ENCODE measurements at places on chromosomes 13 and 19.

- H3K4me3 ChIP-seq = no peak overlapping the region
- no peak overlapping the region for H3K27ac ChIP-seq
- no peak for DNase-seq
- H3K27me3 ChIP-seq = no peaks in the 10 kb centered on the region
- no peaks in the 10 kb centered on the region for H3K4me1 ChIP-seq
- peaks cover 34% of the 10 kb centered on the region for H3K36me3 ChIP-seq
These were observed 24.9 kb downstream of the MICOS13 start for GRCh38 chr19:5655412-5655811.

DNA sequence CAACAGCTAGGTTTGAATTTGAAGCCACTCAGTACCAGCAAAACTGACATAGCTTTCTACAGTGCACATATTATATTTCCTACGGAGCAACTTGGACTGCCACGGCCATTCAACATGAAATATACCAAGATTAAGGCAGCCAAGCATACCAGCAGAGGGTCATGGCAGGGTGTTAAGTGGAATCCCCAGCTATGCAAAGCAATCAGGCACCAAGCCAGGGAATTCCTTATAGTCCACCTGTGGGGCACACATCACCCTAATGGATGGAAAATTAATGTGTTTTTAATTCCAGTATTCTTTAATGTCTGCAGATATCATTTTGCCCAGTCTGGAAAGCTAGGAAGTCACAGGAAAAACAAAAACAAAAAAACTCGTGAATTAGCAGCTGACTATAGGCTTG is 1190.3 kb downstream of the EFNB2 start:
- H3K4me1 ChIP-seq = peaks cover 11% of the 10 kb centered on the region
- no peaks in the 10 kb centered on the region for H3K36me3 ChIP-seq
- H3K27me3 ChIP-seq = no peaks in the 10 kb centered on the region
- no peak for DNase-seq

DNA sequence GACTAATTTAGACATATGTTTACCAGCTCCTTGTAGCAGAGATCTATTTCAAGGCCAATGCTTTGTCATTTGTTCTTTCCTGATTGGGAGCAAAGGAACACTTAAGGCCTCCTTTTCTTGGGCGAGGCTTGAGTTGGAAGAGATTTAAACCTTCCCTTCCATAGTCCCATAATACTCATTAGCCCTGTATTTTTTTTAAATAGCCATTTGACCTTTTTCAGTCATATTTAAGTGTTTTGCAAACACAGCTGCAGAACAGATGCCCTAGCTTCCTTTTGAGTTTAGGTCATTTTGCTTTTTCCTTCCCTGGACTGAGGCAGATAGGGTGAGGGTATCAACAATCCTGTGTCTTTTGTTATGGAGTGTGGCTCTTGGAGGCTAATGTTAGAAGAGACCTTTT is 198.3 kb downstream of the NBEA start:
- H3K4me1 ChIP-seq = no peaks in the 10 kb centered on the region
- no peaks in the 10 kb centered on the region for H3K27me3 ChIP-seq
- peaks cover 4% of the 10 kb centered on the region for H3K36me3 ChIP-seq
- H3K4me3 ChIP-seq = no peak overlapping the region
- H3K27ac ChIP-seq = no peak overlapping the region

DNA sequence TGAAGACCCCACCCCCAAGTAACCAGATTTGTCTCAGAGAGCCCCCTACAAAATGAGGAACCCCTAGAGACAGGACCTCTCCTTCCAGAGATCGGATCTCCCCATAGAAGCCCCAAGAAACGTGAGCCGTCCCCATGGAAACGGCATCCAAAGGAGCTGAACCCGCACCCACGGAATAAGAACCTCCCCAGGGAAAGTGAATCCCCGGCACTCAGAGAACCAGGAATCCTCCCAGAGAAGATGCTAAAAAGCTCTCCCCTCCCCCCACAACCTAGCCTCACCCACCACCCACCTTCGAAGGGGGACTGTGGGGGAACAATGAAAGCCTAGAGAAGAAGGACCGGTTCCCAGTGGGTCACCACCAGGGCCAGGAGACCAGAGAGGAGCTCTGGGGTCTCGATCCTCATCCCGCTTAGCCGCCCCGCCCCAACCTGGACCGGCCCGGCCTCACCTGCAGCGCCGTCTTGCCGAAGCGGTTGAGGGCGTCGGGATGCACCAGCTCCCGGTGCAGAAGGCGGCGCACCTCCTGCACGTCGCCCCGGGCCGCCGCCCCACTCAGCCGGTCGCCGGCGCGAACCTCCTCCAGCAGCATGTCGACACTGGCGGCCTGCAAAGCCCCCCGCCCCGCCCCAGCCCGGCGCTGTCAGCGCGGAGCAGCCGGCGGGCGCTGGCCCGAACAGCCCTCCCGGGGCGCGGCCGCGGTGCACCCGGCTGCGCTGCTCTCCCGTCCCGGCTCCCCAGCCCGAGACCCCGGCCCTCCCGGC is 535 bp downstream of the CDKN2D start:
- H3K4me3 ChIP-seq = peak overlapping the region; percentile 78
- no peak for DNase-seq
- H3K27me3 ChIP-seq = peaks cover 9% of the 10 kb centered on the region
- H3K27ac ChIP-seq = peak overlapping the region; percentile 57

Measured in progenitor cell of endocrine pancreas (in vitro differentiated cells).